AG09319 (cell line): ENCODE measurements at places on chromosomes 2 and 18.

- no peak for DNase-seq
Observed at GRCh38 chr2:231752061-231752460, 29.0 kb downstream of the PDE6D start.

- no peak for DNase-seq
Observed at GRCh38 chr18:10252952-10253705, 201.3 kb upstream of the APCDD1 start.

DNA sequence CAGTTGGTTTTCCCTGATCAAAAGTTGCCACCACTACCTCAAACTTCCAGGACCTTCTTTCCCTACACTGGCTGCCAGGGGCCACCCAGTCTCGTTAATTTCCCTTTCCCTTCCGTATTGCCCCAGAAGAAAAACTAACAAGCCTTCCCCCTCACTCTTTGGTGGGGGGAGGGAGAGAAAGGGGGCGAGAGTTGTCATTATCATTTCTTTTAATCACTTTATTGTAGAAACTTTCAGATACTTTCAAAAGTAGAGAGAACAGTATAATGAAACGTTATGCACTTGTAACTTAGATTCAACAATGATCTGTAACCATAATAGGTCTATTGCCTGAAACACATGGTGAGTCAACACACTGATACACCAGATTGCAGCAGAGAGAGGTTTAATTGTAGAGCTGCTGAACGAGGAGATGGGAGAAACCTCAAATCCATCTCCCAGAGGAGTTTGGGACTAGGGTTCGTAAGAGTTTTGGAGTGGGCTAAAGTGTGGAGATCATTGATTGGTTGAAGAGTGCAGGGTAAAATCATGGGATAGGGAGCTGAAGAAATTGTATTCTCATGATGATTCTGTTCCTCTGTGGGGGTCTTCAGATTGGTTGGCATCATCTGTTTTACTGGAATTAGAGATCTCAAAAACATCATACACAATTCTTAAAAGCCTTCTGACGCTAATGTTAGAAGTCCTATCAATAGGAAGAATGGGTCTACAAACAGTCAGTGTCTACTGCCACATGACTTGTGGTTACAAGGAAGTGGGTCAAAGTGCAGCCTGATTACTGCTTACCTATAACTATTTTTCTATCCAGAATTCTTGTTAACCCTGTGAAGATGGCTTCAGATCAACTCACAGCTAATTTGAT is 2.6 kb upstream of the RNF149 start:
- no peak for DNase-seq

DNA sequence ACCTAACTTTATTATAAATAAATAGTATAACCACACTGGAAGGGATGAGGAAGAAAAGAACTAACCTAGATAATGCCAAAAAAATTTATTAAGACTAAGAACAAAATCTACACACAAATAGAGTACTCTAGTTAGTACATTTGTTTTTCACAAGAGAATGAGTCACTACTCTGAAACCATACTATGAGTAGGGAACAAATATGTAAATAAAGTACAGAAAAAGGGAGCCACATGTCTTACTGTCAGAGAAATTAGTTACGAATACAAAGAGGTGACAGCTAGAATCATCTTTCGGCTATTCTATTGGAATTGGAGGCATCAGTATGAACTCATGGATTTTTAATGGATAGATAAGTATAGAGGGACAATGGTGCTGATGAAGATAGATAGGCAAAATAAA is 150.5 kb downstream of the COPS8 start:
- DNase-seq, result no peak
